ENCODE measurements at places on chromosomes 12 and 14. TPM values are rescaled to one million over a fixed set of nuclear protein-coding genes. Genes with fewer than 3 reads are reported as not detected.
A peak's percentile ranks its signal among the peaks of the same experiment; 100 is the strongest.

JKAMP gene
- 25.7 TPM for total RNA-seq

DNA sequence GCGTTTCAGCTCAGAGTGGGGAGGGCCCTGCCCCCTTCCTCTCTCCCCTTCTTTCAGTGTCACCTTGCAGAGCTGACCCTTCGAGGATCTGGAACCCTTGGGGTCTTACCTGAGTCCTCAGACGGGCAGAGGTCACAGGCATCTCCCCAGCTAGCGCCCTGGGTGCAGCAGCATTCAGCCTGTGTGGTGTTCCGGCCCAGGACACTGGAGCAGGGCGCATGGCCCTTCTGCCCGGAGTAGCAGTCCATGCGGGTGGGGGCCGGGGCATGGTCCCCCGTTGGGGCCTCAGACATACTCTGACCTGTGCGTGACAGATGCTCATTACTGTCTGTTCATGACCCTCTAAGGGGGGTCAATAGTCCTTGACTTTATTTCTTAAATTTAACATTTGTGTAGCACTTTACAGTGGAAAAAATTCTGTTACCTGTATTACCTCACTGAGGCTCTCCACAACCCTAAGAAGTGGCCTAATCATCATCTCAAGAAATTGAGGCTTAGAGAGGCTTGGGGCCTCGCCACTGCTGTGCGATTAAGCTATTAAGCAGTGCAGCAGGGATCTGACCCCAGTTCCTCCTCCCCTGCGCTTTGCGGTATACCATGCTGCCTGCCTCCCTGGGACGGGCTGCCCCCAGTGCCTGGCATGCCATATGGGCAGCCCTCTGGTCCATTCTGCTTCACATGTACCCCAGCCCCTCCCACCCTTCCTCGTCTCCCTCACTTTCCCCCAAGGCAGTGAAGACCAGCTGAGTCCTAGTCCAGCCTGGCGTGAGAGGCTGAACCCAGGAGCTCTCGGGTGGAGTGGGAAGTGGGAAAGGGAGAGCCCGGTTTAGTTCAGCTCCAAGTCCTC is 11.5 kb downstream of the ISCA2 start:
- no peak overlapping the region for H3K27ac ChIP-seq
- no peaks in the 10 kb centered on the region for H3K36me3 ChIP-seq
- DNase-seq, result no peak
- H3K4me1 ChIP-seq, result peaks cover 4% of the 10 kb centered on the region
- H3K27me3 ChIP-seq, result peaks cover 4% of the 10 kb centered on the region

BEGAIN gene
- 3.0 TPM for total RNA-seq

NTF3 gene
- 16.7 TPM for total RNA-seq

KMT2D gene
- 95.4 TPM for total RNA-seq

FSCB gene
- not detected for total RNA-seq

GRCh38 chr12:106073179-106073578 is 65.6 kb downstream of the NUAK1 start:
- H3K27ac ChIP-seq, result no peak overlapping the region
- DNase-seq, result no peak
- H3K4me3 ChIP-seq, result no peak overlapping the region
- H3K36me3 ChIP-seq, result peaks cover 38% of the 10 kb centered on the region

DNA sequence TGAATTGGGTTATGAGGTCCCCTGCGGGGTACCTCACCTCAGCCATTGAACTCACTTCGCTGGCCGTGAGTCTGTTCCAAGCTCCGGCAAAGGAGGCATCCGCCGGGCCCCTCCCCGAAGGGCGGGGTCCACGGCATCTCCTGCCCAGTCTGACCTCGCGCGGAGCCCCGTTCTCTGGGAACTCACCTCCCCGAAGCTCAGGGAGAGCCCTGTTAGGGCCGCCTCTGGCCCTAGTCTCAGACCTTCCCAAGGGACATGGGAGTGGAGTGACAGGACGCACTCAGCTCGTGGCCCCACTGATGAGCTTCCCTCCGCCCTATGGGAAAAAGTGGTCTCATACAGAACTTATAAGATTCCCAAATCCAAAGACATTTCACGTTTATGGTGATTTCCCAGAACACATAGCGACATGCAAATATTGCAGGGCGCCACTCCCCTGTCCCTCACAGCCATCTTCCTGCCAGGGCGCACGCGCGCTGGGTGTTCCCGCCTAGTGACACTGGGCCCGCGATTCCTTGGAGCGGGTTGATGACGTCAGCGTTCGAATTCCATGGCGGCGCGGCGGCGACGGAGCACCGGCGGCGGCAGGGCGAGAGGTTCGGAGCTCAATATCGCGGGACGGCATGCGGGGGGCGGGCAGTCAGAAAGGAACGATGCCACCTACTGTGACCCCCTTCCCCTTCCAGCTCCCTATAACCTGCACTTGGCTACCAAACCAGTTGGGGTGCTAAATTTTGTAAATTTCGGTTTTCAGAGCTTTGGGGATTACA is at the start of gene PARP2:
Gene PARP2 (plus strand): TSS at position 544 of the 770 bp plus-strand sequence. CDS start 7 bp downstream, at position 551.
- peaks cover 9% of the 10 kb centered on the region for H3K27me3 ChIP-seq
- H3K4me3 ChIP-seq, result peak within 1 kb of the TSS; percentile 95
- H3K4me1 ChIP-seq, result peaks cover 5% of the 10 kb centered on the region
- peak within 1 kb of the TSS; percentile 98 for H3K27ac ChIP-seq
- peaks cover 17% of the 10 kb centered on the region for H3K36me3 ChIP-seq

GRCh38 chr14:67627519-67627918 is 7.8 kb downstream of the ARG2 start:
- H3K27me3 ChIP-seq, result no peaks in the 10 kb centered on the region
- no peak overlapping the region for H3K4me3 ChIP-seq
- no peak for DNase-seq
- H3K27ac ChIP-seq, result no peak overlapping the region
- H3K4me1 ChIP-seq, result peaks cover 8% of the 10 kb centered on the region
